ENCODE measurements at places on chromosomes 16 and 17. TPM values are rescaled to one million over a fixed set of nuclear protein-coding genes. Genes with fewer than 3 reads are reported as not detected.

DNA sequence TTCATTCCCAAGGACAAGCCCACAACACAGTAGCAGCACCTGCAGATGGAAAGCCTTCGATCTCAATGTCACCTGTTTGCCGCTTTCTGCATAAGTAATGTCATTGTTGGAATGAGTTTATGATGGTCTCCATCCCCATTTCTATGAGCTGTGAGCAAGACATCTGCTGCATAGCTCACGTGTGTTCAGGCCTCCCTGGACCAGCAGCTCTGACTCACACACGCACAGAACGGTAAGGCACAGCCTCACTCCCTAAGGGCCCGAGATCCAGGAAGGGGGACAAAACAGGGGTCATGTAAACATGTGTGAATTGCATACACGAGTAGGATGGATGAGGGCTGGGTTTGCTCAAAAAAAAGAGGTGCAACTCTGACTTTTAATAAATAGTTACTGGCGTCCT lies 223.1 kb downstream of the SOX9 start:
- DNase-seq: no peak

GRCh38 chr17:59707971-59708430 lies 547 bp downstream of the VMP1 start:
- DNase-seq: no peak

DNA sequence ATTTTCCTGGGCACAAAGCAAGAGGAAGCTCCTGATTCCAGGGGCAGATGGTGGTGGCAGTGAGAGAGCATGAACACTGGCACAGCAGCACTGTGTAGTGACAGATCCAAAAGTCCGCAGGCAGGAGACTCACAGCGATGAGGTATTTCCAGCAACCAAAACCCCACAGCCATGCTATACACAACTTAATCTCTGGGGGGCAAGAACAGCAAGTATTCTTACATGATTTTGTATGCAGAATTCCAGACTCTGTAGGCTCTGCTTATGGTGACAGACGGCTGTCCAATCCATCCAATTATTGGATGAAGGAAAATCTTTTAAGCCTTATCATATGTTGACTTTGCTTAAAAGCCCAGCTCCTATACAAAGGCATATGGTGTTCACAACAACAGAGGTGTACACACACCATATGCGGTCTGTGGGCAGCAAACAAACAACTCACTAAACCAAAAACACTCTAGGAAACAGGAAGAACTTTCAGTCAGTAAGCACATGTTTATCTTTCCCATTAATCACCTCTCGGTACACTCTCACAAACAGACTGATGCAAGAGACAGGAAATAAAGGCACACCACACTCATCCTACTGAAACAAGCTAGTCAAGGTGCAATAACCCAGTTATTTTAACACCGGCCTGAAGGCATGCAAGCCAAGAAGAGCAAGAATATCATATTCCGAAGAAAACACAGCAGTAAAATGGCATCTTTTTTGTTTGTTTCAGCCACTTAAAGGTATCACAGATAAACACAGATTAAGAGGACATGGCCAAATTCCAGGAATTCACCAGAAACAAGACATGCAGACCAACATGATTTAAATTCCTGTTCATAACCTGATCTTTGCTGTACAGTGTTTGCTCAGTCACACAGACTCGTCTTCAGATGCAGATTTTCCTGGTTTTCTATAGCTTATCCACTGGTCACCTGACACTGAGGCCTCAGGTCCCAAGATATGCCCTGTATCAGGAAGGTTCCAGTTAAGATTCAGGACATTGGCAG lies 47.8 kb downstream of the ERN1 start:
- DNase-seq: no peak

GRCh38 chr16:56234737-56235136 lies 43.4 kb downstream of the GNAO1 start:
- no peak for DNase-seq

DNA sequence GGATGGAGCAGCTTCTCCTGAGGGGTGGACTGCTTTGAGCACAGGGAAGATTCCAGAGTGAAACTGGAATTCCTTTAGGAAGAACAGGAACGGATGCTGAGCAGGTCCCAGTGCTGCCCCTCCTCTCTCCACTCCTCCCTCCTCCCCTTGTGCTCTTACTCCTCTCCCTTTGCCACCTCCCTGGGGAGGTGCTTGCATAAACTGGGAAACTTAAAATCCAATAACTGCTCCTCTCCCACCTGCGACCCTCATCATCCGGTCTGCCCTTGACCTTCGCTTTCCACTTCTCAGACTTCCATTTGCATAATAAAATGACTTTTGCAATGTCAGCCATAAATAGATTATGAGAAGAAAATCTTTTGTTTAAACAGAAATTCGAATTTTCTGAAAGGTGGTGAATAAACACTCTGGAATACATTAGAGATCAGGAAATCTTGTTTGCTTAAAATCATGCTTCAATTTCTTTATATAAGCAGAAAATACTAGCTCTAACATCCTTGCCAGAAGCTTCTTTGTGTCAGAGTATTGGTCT lies 23.7 kb downstream of the HSBP1 start:
- no peak for DNase-seq

EPN2 gene
- total RNA-seq: 62.7 TPM

CCL3 gene
- total RNA-seq: 0.44 TPM

RBFOX1 gene
- total RNA-seq: 1.6 TPM

Measured in WTC11 (cell line).